ENCODE measurements at places on chromosomes 1 and 21. TPM values are rescaled to one million over a fixed set of nuclear protein-coding genes. Genes with fewer than 3 reads are reported as not detected.
A peak's percentile ranks its signal among the peaks of the same experiment; 100 is the strongest.

Gene DCST2
- 0.81 TPM for total RNA-seq

- no peak for DNase-seq
- H3K4me3 ChIP-seq, result no peak overlapping the region
- no peaks in the 10 kb centered on the region for H3K36me3 ChIP-seq
- H3K27ac ChIP-seq, result no peak overlapping the region
- H3K27me3 ChIP-seq, result no peaks in the 10 kb centered on the region
These were observed 5.0 kb downstream of the ATF6 start for GRCh38 chr1:161771161-161771560.

DNA sequence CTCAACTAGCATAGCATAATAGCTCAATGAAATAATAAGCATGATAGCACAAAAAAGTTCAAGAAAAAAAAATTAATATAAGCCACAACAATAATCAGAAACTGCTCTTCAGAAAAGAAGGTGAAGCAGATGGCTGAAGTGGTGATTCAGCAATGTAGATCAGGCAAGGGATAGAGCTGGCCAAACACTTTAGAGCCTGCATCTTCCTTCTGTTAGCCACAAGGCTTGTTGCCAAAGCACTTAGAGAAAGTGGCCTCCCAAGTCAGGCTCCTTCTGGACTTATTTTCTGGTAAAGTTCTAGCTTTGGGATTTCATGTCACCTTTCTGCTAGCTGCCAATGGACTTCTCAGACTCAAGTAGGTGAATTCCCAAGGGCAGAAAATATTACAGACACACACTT lies 60.3 kb upstream of the C1orf87 start:
- no peak overlapping the region for H3K4me3 ChIP-seq
- DNase-seq, result no peak
- no peaks in the 10 kb centered on the region for H3K36me3 ChIP-seq
- no peaks in the 10 kb centered on the region for H3K27me3 ChIP-seq

DNA sequence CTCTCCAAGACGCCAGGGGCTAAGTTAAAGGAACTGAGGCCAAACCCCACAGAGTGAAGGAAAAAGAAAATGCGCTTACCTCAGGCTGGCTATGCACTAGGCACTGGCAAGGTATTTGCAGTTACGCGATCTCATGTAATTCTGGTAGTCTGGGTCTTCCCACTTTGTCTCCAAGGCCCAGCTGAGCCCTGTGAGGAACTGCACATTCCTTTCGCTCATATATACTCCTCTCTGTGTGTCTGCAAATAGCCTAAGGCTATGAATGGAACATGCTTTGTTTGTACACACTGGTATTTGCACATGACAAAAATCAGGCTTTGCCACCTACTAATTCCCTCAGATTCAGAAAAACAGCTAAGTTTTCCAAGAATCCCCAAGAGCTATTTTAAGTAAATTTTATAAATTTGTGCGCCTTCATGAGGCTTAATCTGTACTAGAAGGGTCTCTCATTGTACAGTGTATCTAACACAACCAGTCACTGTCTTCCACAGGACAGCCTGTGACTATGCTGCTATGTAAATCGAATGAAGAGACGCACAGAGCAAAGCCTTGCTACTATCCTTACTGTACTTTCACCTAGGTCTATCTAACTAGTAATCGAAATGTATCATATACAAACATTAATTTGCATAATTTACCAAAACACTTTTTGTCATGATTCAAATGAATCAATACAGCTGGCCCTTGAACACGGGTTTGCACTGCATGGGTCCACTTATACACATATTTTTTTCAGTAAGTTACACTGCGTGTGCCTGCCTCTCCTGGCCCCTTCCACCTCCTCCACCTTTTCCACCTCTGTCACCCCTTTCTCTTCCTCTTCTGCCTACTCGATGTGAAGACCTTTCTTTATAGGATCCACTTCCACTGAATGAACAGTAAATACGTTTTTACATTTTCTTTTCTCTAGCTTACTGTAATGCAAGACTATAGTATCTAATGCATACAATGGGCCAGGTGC lies 87.0 kb downstream of the SIPA1L2 start:
- H3K4me1 ChIP-seq, result no peaks in the 10 kb centered on the region
- no peaks in the 10 kb centered on the region for H3K36me3 ChIP-seq
- DNase-seq, result no peak

DNA sequence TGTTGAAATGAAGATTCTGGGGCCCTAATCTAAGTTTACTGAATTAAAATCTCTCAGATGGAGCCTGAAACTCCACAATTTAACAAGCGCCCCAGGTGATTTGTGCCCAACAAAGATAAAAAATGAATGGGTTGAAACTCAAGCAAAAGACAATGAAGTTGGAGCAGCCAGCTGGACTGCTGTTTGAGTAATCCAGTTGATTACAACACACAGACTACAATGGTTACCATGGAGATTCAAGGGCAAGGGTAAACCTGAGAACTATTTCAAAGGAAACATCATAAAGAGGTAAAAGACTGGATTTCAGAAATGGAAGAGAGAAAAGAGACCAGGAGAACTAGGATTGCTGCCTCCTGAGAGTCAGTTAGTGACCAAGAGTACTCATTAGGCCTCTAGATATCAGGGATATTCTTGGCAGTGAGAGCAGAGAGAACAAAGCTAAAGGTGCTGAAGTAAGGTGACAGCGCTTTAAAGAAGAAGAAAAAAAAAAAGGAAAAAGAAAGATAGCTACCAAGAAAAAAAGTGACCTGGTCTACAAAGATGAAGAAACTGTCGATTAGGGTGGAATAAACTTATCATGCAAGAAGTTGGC lies 44.5 kb downstream of the LRRC53 start:
- no peaks in the 10 kb centered on the region for H3K4me1 ChIP-seq
- no peak for DNase-seq
- H3K4me3 ChIP-seq, result no peak overlapping the region
- no peaks in the 10 kb centered on the region for H3K36me3 ChIP-seq

DNA sequence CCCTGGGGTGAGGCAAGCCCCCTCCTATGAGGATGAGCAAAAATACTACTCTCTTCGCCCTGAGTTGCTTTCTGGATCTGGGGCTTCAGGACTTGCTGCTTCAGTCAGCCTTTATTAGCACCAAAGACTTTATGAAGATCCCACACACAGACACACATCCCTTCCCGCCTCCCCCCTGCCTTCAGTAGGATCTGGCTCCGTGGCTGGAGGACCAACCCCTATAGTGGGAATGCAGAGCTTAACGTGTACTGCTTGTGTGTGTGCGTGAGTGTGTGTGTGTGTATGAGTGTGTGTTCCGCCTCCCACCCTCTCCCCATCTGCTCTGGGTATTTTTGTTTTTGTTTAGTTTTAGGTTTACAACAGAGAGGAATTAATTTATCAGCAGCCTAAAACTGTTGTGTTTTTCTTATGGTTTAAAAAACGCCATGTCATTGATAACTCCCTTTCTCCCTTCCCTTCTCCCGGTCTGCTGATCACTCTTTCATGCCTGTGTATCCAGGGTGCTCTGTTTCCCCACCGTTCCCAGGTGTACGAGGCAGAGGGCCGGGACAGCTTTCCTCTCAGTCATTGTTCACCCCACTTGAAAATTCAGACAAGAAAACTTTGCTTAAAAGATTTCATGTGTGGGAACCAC lies 27.5 kb upstream of the ZFP69B start:
- H3K4me1 ChIP-seq, result no peaks in the 10 kb centered on the region
- no peaks in the 10 kb centered on the region for H3K27me3 ChIP-seq
- no peak overlapping the region for H3K4me3 ChIP-seq
- H3K36me3 ChIP-seq, result peaks cover 9% of the 10 kb centered on the region
- peak overlapping the region; percentile 68 for H3K27ac ChIP-seq

GRCh38 chr1:6086358-6086757 lies 40.7 kb downstream of the KCNAB2 start:
- no peaks in the 10 kb centered on the region for H3K27me3 ChIP-seq
- H3K4me1 ChIP-seq, result no peaks in the 10 kb centered on the region
- no peak for DNase-seq
- no peak overlapping the region for H3K4me3 ChIP-seq
- H3K36me3 ChIP-seq, result no peaks in the 10 kb centered on the region
- H3K27ac ChIP-seq, result no peak overlapping the region

DNA sequence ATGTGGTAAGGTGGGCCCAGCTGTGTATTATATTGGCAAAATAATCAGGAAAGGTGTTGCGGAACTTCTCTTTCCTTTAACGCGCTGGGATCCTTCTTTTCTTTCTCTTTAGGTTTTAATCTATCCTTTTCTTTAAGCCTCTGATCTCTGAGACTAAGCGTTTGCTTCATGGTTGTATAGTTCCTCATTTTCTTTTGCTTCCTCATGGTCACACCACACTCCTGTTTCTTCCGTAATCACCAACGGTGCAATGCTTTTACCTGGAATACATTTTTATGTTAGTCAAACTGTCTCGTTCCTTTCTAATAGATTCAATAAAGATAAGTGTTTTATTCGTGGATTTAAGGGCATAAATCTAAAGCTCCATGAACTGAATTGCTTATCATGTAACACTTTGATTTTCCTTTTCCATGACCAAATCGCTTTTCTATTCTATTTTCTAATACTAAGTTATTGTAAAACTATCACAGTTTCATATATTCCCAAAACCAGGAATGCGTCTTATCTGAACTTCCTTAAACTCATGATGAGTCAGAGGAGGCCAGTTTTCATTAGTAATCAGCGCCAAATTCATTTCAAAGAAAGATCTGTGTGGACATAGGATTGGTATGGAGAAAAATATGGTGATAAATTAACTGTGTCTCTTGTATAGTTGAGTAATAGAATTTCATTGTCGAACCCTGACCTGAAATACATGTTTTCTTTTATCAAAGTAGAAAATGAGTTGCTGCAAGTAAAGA lies 12.2 kb downstream of the SDCCAG8 start:
- H3K4me3 ChIP-seq, result no peak overlapping the region
- DNase-seq, result no peak
- H3K27ac ChIP-seq, result peak overlapping the region; percentile 21

- DNase-seq, result no peak
- H3K36me3 ChIP-seq, result no peaks in the 10 kb centered on the region
- no peak overlapping the region for H3K4me3 ChIP-seq
- no peak overlapping the region for H3K27ac ChIP-seq
- no peaks in the 10 kb centered on the region for H3K4me1 ChIP-seq
These were observed 50.8 kb downstream of the PAX7 start for GRCh38 chr1:18681423-18681835.

DNA sequence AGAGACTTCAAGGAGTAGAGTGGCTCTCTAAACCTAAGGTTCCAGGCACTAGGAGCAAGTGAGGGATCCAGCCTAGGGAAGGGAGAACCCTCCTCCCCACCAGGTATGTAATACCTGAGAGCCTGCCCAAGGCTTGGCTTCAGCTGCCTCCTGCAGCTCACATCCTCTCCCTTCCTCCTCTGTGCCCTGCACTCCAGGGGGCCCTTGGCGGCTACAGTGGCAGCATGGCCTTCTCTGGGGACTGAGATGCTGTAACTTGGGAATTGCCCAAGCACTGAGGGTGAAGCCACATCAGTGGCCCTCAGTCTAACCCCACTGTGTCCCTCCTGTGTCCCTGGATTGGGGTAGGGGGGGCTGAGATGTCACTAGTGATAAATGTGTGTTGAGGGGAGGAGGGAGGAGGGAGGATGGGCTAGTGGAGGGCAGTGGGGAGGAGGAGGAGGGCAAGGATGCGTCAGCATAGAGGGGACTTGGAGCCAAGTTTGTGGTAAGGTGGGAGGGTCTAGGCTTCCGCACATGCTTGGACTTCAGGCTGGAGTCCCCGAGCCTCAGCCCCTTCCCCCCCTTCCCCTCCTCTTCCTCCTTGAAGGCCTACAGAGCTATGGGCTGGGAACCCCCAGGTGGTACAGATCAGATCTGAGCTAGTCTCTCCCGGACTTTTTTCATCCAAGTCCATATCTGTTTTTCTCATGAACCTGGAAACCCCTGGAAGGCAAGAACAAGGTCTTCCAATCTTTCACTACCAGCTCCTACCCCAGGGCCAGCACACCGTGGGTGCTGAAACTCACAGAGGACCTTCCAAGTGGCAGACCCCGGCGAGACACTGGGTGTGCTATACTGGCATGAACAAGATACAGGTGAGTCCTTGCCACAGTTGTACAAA lies 17.5 kb downstream of the COL9A2 start:
- H3K4me1 ChIP-seq, result no peaks in the 10 kb centered on the region
- no peak for DNase-seq
- H3K36me3 ChIP-seq, result no peaks in the 10 kb centered on the region
- H3K27me3 ChIP-seq, result no peaks in the 10 kb centered on the region
- no peak overlapping the region for H3K4me3 ChIP-seq

DNA sequence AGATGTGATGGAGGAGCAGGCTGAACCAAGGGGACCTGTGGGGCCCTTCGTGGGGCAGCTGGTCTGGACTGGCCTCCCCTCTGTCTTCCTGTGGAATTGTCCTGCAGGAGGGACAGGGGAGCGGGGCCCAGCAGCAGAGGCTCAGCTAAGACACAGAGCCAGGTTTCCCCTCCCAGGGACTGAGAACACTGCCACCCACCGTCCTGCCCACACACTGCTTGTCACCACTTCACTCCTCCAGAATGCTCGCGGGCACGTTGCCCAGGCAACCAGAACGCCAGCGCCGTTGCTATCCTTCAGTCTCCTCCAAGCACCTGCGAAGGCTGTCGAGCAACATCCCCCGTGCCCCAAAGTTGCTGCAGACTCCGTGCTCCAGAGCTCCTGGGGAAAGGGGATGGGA lies 46.4 kb downstream of the AJAP1 start:
- no peak overlapping the region for H3K4me3 ChIP-seq
- no peak for DNase-seq
- no peak overlapping the region for H3K27ac ChIP-seq
- H3K4me1 ChIP-seq, result no peaks in the 10 kb centered on the region

DNA sequence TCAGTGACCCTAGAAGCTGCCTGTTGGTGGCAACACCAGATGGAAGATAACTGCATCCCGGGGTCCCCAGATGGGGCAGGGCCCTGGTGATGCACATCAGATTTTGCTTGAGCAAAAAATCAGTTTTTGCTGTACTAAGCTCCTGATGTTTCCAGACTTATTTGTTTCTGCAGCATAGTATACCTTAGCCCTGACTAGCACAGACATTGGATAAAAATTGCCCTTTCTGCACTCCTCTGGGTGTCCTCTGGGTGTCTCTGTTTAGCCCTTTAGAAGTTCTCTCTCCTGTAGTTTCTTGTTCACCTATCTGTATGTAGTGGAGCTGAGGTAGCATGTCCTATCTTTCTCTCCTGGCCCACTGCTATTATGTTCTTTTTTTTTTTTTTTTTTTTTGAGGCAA lies 30.3 kb upstream of the PLA2G2C start:
- no peaks in the 10 kb centered on the region for H3K27me3 ChIP-seq
- DNase-seq, result no peak
- no peaks in the 10 kb centered on the region for H3K4me1 ChIP-seq
- no peaks in the 10 kb centered on the region for H3K36me3 ChIP-seq
- no peak overlapping the region for H3K27ac ChIP-seq

GRCh38 chr1:192170196-192170984 lies 12.1 kb downstream of the RGS18 start:
- no peaks in the 10 kb centered on the region for H3K36me3 ChIP-seq
- DNase-seq, result no peak
- H3K27me3 ChIP-seq, result no peaks in the 10 kb centered on the region

GRCh38 chr1:176880955-176881595 lies 283.4 kb downstream of the ASTN1 start:
- no peak overlapping the region for H3K27ac ChIP-seq
- H3K4me3 ChIP-seq, result no peak overlapping the region
- peak; percentile 71 for DNase-seq
- no peaks in the 10 kb centered on the region for H3K36me3 ChIP-seq
- H3K27me3 ChIP-seq, result no peaks in the 10 kb centered on the region
